Left ventricle myocardium superior (tissue), 1 donor: ENCODE measurements at places on chromosomes 7 and 10. TPM values are rescaled to one million over a fixed set of nuclear protein-coding genes. Genes with fewer than 3 reads are reported as not detected.

GRCh38 chr7:140623980-140624379, 16.6 kb downstream of the DENND2A start:
- peak; percentile 54 for DNase-seq

- DNase-seq, result no peak
Observed at GRCh38 chr7:17773289-17773626, 167.0 kb downstream of the SNX13 start.

DNA sequence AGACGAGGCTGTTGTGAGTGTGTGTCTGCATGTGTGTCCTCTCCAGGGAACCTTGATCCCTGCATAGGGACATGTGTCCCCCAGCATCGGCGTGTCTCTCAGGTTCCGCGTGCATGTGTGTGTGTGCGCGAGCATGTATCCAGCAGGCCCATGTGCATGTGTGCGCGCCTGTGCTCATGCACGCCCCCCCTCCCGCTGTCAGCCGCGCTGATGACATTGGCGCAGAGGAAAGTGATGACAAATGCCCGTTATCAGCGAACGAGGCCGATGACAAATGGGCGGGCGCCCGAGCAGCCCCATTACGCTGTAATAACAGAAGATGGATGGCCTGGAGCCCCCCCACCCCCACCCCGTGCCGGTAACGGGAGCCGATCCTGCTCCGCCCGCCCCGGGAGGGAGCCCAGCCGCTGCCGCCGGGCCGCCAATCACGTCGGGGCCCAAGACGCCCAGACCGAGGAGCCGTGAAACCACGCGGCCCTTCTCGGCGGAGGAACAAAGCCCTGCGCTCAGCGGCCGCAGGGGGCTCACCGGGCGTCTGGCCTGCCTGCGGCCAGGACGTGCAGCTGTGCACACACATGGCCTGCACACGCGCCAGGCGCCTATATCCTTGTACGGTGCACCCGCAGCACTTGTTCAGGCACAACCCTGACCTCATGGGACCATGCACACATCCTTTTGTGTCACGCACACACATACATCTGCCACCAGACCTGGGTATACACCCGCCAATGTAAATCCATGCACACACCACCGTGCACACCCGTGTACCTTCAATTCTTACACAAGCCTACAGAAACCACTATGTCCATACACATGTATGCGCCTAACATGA, 21.5 kb downstream of the POLL start:
- DNase-seq, result peak; percentile 46

GRCh38 chr10:87838650-87839049, 20.6 kb upstream of the ATAD1 start:
- DNase-seq, result no peak

GRCh38 chr7:127064-127598, 65.2 kb upstream of the FAM20C start:
- DNase-seq, result no peak

DNA sequence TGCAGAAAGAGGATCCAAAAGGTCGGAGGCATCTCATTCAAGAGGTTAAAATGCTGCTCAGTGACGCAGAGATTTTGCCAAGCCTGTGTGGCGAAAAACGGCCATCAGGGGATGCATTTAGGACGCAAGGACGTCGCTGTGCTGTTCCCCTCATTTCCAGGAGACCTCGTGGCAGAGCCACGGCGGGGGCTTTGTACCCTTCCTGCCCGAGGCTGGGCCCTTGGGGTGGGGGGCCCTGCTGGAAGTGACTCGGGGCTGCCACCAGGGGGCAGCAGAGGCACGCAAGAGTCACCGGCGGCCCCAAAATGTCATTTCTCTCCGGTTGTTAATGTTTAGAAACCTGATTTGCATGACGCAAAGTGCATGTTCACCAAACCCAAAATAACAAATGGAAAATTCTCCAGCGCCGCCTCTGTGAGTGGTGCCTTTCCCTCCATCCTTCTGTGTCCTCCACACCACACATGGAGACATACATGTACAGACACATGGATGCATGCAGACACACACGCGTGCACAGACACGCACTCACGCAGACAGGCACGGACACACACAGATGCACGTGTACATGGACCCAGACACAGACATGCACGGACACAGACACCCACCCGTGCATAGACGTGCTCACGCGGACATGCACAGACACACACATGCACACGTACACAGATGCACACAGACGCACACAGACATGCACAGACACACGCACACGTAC, 51.0 kb upstream of the NKX6-2 start:
- DNase-seq, result peak; percentile 50

The RET gene
- total RNA-seq, result 8.4 TPM

- peak; percentile 75 for DNase-seq
Observed at GRCh38 chr7:157139111-157139809, 534 bp downstream of the UBE3C start.

The MEIG1 gene
- not detected for total RNA-seq

DNA sequence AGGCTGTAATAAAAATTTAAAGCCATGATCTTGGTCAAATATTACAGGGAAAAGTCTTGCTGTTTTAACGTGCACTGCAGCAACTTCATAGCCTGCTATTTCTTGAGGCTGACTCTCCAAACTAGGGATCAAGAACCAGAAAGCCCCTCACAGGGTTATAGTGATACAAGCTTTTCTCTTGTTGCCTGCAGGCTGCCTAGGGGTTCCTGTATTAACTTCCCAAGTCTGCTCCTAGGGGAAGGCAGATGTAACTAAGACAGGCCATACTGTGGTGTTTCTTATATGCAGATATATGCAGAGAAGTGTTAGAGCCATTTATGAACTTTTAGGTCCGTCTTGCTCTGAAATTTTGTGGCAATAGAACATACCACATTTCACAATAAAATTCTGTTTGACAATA, 175.7 kb downstream of the FOXP2 start:
- DNase-seq, result no peak

The OPN1SW gene
- total RNA-seq, result not detected

The HABP2 gene
- total RNA-seq, result not detected

DNA sequence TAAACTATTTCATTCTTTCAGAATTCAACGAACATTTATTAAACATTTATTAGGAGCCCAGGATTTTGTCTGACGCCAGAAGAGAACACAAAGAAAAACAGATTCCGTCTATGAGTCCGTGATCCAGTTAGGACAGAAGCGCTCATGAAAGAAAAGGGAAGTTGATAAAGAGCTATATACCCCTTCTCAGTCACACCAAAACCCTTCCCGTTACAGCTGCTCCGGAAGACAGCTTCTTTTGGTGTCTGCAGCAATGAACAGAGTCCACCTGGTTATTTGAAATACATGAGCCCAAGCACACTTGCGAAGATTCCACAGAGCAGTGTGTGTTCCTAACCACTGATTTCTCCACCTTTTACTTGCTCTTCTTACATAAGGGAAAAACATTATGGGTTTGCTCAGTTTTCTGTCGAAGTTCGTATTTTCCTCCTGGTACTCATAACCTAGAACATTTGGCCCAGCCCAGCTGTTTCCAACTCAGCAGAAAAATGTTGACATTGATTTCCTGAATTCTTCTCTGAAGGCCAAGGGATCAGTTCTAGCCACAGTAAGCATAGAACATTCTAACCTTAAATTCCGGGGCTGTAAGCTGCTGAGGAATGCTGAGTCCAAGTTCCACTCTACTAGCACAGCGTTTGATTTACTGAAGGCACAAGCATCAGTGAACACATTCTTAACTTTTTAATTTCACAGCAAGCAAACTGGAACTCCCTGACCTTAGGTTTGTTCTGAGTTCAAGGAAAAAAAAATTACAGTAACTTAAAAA, 206.5 kb downstream of the SORCS1 start:
- no peak for DNase-seq

DNA sequence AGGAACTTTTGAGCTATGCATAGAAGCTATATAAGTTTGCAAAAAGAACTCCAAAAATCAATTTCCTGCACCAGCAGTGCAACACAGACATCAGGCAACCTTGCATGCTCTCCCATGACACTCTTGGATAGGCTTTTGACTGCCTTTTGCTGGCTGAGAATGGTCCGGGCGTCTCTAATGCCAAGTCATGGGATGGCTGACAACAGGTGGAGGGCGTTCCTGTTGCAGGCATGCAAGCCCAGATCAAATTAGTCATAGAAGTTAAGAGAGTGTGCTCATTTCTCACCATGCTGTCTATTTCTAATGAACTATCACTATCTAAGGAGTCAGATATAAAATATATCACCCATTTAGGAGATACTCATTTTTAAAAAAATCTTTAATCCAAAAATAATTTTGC, 8.4 kb downstream of the PLCE1 start:
- no peak for DNase-seq

The ZNF804B gene
- total RNA-seq, result not detected

DNA sequence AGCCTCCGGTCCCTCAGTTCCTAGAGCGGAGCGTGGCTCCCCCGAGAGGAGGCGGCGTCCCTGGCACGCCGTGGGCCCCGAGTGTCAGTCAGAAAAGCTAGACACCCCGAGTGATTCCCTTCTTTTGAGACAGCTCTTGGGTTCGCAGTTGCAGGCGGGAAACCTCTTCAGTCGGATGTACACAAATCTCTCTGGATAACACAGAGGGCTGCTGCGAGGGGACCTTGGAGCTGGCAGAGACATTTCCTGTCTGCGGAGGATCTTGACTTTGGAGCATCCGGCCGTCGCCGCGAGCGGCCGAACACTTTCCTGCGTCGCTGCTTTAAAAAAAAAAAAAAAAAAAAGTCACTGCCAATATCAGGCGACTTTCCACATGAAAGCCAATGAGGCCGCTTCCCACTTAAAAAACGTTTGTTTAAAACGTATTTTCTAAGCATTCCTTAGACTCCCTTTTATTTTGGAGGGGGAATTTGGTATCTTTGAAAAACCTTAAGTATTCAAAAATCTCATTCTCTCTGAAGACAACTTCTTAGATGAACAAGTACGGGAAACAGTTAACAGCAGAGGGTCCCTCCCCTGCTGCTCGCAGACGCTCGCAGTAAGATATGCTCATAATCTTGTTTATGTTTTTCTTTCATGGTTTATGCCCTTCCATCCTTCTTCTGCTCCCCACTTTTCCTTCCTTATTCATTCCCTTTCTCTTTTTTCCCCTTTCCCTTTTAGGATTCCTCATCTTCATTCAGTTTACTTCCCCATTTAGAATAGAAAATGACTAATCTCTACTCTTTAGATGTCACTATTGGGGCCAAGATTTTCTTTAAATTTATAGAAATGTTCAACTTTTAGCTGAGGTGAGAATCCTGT, 10.0 kb downstream of the HHEX start:
- DNase-seq, result peak; percentile 59

DNA sequence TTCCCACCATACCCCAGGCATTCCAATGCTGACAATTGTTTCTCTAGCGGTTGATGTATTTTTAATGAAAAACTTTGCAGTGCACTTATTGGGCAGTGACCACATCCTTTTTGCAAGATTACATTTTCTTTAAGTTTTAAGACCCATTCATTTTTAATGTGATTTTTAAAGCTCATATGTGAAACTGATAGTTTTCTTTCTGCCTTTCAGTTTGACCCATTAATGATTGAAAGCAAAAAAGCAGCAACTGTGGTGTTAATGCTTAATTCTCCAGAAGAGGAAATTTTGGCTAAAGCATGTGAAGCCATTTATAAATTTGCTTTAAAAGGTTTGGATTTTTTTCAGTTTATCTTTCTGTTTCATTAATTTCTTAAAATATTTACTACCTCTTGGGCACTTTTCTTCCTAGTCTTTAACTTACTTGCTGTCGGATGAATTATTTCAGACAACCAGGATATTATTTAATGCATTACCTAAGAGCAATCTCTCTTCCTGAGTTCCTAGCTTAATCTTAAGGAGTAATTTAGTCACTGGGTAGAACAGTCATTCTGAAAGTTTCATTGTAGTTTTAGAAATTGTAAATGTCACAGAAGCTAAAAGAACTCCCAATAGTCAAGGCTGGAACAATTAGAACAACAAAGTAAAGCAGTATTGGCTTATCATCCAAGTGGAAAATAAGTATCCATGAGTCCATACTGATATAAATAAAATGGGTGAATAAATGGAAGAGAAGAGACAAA, 18.3 kb downstream of the ARMC3 start:
- DNase-seq, result no peak

DNA sequence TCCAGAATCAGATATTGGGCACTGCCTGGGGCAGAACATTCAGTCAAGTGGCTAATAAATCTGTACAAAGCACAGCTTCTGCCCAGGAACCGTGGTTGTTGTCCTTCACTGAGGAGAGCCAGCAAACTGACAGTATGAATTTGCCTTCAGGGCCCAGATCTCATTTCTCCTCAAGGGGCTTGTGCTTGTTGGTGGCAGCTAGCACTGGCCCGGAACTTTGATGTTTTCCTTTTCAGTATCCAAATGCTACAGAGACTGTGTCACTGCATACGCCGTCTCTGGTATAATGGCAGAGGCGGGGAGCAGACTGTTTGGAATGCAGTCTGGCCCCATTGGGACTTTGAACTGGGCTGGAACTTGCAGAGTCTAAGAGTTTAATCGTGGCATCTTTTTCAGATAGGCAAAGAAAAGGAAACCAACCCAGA, 30.4 kb upstream of the ADD3 start:
- DNase-seq, result no peak
